Choroid plexus epithelial cell (primary cell): ENCODE measurements at places on chromosomes 2 and 18.

GRCh38 chr2:62653582-62654422 lies 51.7 kb upstream of the EHBP1 start:
- peak; percentile 67 for DNase-seq

GRCh38 chr2:229980431-229981184 lies 58.3 kb downstream of the FBXO36 start:
- DNase-seq, result peak; percentile 83

DNA sequence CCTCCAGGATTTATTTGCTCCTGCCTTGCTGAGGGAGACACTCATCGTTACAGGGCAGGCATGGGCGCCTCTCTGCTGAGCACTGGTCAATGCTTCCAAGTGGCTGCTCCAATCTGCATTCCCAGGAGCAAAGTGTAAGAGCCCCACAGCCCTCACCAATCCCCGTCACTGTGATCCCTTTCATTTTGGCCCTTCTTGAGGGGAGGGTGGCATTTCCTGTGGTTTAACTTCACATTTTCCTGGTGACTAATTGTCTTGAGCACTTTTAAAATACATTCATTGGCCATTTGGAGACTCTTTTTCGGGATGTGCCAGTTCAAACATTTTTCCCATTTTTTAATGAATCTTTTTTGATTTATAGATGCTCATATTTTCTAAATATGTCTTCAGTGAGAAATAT lies 33.0 kb downstream of the TPO start:
- no peak for DNase-seq

DNA sequence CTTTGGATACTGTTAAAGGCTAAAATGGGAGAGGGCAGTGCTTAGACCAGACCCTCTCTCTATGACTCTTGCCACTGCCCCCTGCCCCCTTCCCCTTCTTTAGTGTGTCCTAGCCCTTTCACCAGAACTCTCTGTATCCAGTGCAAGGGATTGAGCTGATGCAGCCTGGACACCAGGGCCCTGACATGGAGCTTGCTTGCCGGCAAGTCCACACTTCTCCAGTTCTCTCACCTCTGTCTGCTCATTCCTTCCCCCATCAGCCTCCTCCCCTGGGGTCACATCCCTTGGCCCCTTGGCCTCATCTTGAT lies 1.5 kb upstream of the WNT6 start:
- no peak for DNase-seq

DNA sequence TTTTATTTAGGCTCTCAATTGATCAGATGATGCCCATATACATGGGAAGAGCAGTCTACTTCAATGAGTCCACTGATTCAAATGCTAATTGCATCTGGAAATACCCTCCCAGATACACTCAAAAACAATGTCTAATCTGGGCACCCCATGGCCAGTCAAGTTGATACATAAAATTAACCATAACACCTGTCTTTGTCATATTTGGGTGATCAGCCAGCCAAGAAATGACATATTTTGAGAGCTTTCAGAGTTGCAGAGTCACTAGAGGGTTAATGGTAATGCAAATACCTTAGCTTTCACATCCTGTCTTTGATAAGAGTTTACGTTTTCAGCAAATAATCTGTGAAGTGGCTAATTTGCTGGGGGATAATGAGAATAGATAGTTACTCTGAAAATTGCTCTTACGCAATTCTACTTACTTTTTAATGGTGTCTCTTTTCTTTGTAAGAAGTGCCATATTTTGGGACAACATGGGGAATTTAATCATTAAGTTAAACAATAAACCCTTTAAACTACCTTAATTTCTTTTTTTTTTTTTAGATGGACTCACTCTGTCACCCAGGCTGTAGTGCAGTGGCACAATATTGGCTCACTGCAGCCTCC lies 49.1 kb downstream of the CCDC195 start:
- no peak for DNase-seq

DNA sequence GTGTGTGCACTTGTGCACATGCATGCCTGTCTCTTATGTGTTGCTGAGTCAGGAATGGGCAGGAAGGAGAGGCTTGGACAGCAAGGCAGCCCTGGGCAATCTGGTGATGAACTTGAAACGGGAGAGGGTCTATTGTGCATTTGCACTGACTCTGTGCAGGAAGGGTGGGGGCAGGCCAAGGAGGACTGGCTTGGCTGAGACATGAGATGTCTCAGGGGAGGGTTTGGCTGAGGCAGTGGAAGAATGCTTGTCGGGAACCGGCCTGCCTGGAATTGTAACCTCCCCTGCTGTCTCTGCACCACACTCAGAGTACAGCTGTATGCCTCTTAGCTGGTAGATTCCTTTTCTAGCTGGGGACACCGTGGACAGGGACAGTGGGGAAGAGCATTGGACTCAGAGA lies 176.1 kb upstream of the TNP1 start:
- peak; percentile 60 for DNase-seq

DNA sequence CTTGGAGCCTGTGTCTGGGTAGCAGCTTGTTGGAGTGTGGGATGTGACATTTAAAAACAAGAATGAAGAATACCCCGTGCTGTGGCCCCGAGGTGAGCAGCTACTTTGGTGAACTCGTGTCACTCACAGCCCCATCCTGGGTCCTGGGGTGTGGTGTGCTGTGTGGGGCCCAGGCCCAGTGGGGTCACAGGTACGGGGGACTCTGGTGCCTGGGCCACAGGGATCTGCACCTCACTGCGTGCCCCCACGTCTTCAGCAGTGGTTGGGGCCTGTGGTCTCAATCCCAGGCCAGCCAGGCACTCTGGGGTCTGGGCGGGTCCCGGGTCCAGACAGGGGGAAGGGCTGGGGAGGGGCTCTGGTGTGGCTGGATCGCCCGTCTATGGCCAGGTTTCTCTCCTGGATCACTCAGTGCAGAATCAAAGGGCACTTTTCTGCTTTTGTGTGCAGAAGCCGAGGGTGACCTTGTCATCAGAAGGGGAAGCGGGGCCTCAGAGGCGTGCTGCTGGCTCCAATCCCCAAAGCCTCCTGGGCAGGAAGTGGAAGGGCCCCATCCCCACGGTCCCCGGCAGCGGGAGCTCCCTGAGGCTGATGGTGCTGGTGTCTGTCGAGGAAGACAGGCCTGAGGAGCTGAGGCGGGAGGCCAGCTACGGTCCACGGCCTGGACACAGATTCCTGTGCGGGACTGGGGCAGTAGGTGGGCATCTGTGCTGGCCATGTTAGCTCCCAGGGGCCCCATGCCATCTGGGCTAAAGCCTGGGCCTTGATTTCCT lies 1.4 kb downstream of the GPR35 start:
- DNase-seq, result no peak

DNA sequence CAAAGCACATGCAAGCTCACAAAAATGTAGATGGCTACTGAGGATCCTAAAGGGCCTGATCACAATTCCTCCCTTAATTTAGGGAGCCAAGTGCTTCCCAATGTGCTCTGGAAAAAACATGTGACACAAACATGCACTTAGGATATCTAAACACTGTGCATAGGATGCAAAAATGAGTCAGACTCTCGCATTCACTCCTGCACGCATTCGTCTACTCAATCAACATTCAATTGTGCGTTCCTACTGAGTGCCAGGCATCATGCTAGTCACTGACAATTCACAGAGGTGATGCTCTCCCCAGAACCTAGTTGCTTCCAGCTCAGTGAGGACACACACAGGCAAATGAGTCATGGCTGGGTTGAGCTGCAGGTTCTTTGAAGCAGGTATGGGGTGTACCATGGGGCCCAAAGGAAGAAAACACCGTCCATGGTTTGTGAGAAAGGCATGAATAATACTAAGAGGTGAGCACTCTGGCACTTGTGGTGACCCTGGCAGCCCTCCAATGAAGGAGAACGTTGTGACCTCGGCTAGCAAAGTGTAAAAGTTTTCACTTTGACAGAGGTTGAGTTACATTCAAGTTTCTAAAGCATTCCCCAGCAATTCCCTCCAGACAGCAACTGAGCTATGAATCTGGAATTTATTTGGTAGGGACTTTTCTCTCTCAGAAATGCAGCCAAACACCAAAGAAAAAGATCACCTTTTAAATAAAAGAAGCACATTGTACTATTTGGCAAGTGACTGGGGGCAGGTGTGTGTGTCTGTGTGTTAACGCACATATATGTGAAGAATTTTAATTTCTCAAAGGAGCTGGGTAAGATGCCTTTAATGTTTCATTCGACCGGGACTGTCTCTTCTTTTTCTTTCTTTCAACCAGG lies 173.3 kb downstream of the ALPK2 start:
- peak; percentile 28 for DNase-seq

- DNase-seq, result peak; percentile 89
Measured at GRCh38 chr2:33238111-33238510, 238.3 kb upstream of the RASGRP3 start.

DNA sequence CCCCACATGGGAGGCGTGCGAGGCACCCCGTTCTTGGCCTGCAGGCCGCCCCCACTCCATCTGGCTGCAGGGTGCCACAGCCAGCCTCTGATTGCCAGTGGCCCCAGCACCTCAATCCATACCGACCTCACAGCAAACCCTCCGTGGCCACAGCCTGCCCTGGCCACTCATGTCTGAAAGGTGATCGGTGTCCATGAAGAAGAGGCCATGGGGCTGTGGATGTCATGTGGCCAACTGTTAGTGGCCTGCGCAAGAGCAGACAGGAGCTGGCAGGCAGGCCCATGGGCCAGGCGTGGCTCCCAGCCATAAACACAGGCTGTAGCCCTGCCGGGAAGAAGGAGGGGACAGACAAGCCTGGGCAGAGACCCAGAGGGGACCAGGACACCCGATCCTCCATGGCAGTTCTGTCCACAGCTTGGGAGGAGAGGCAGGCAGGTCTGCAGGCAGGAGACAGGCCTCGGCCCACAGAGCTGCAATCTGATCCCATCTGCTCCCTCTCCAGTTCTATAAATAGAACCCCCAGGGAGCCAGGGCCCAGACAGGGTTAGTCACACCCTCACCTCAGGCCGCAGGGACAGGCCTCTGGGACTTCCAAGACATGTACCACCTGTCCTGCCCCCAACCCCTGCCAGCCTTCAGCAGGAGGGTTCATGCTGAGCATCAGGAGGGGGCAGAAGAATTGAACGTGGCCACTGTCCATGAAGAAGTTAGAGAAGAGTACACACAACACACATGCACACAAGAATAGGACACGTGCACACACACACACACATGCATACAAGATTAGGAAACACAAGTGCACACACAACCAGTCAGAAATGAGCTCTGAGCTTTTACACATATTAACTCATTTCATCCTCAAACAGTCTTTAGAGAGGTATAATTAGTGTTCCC lies 16.9 kb downstream of the STEAP3 start:
- DNase-seq, result peak; percentile 86

DNA sequence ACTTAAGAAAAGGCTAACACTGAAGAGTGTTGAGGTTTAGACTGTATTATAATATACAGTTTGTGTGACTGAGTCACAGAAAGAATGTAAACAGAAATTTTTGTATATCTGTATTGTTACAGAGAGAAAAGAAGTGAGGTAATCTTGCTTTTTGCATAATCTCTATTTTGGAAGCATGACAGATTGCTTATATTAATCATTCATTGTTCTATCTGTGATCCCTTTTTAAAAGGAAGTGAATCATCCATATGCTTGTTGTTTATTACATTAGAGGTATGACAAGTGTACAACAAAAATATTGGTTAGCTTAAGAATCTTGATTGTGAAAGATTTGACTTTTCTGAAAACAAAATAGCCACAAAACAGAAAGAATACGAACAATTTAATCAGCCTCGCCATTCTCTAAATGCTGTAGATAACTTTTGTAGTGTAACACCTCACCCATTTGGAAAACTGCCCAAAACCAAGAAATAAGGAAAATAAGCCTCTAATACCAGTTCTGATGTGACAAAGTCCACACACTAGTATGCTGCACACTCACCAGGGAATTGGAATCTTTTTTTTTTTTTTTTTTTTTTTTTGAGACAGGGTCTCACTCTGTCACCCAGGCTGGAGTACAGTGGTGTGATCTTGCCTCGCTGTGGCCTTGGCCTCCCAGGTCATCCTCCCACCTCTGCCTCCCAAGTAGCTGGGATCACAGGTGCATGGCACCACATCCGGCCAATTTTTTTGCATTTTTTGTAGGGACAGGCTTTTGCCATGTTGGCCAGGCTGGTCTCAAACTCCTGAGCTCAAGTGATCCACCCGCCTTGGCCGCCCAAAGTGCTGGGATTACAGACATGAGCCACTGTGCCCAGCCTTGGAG lies 91.5 kb upstream of the LPIN2 start:
- peak; percentile 43 for DNase-seq

DNA sequence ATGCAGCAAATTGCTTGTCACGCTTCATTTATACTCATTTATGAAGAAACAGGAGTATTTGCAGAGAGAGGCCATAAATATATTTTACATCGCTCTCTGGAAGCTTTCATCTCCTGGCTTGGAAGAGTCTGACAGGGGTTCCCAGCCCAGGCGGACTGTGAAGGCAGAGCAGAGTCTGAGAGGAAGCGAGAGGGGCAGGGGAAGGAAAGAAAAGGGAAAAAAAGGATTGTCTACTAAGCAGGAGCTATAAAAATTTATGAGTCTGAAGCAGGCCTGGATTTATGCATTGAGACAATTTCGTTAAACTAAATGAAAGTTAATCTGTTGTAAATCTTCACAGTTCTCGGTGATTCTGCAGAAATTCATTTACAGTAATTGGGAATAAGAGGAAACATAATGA lies 143.9 kb upstream of the GYPC start:
- no peak for DNase-seq

GRCh38 chr2:6310256-6311215 lies 555.2 kb downstream of the CMPK2 start:
- DNase-seq, result no peak

- DNase-seq, result no peak
Measured at GRCh38 chr18:27865431-27865830, 311.5 kb downstream of the CDH2 start.

DNA sequence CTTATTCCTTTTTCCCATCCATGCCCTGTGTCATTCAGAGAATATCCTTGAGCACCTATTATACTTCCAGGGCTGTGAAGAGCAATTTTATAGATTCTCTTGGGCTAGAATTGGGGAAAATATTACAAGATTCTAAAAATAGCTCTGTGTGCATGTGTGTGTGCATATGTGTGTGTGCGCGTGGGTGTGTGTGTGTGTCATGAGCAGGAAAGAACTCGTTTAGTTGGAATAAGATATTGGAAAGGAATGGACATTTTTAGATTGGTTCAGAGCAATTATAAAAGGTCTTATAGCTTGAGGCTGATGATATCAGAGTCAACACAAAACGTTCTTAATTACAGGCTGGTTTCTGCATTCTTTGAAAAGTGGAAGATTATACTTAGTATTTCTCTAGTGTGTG lies 212.1 kb upstream of the COPS8 start:
- DNase-seq, result no peak

DNA sequence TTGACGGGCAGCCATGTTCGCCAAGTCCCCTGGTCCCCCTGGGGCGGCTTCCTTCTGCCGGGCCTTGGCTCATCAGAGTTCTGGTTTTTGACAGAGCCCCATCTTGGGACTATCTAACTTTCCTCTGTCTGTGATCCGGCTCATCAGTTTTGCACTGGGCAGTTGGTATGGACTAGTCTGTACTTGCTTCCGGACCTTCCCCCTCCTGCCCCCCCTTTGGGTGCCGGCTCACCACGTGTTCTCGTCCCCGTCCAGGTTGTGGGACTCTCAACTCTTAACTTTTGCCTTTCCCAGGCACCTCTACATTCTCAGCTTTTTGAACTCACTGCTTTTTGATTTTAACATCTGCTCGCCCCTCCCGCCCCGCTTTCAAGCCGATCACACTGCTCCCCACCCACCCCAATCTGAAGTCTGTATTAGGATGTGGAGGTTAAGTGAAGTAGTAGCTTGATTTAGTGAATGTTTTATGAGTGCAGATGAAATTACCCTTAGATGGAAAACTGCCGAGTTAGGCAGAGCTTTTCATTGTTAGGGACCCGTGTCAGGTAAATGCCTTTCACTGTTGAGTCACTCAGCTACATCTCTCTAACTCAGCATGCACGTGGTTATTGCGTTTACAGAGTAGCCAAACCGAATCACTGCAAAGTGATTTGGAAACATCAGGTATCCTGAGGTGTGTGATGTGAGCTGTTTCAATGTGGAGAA lies 874 bp downstream of the WDR43 start:
- peak; percentile 58 for DNase-seq
